ENCODE measurements at places on chromosomes 13 and 19.

GRCh38 chr13:47407808-47408207 is 511.0 kb upstream of the HTR2A start:
- no peak for DNase-seq

DNA sequence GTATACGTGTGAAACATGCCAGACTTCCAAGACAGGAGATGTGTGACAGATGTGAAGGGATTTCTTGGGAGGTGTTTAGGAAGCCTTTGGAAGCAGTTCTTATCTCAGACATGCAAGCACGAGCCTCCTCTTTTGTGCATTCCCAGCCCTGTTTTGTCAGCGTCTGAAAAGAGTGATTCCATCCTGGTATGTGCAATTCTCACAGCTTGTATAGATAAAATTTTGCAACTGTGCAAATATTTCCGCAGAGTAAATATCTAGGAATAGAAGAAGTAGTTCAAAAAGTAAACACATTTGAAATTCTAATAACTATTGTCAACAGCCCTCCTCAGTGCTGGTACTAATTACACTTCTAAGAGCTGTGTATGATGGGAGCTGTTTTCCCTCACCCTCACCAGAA is 72.3 kb upstream of the C1QTNF9B start:
- no peak for DNase-seq

DNA sequence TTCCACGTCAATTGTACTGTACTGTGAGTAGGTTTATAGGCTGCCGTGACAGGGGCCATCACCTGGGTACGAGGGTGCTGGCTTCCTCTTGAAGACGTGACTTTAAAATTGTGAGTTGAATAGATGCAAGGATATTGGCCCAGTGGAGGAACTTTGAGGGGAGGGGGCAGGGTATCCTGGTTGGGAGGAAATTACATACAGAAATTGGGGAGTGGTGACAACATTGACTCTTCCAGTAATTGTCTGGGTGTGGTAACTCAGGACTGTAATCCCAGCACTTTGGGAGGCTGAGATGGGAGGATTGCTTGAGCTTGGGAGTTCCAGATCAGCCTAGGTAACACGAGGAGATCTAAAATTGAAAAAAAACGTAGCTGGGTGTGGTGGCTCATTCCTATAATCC is 30.4 kb downstream of the DPRX start:
- no peak for DNase-seq

DNA sequence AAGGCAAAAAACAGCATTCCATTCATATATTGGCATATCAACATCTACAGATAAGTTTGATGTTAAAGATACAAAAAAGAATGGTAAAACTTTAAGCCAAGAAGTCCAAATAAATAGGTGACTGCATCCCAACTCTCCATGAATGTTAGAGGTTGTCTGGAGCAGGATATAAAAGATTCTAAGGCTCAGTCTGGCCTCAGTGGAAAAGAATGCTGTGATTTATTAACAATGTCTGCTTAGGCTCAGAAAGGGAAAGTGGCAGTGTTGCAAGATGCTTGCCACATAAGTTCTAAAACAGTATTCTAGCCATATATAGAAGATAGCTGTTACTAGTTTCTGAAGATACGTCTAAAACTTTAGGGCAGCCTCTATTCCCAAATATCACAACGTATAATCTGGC is 179.8 kb upstream of the NBEA start:
- DNase-seq, result no peak

DNA sequence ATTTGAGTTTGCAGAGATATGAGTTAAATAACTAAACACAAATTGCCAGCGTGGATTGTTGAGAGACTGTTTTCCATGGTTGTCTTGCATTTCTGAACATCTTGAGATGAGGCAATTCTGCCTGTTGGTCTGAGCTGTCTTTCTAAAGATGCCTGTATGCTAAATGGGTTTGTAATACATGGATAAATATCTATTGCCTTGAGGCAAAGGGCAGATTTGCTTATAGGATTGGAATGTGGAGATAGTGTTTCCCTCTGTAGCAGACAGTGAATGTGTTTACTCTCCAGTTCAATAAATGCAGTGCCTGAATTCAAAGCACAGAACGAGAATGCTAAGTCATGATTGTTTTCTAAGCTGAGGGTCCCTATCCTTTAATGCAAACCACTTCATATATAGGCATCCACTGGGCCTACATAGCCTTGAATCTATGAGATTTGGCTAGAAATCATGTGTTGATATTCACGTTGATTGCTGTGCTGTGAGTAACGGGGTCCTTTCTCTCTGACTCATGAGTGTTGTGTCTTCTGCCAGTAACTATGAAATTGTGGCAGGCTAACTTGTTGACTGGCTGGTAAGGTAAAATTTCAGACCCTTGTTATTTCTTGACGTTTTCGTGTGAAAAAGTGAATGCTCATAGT is 2554.8 kb downstream of the PCDH9 start:
- no peak for DNase-seq

DNA sequence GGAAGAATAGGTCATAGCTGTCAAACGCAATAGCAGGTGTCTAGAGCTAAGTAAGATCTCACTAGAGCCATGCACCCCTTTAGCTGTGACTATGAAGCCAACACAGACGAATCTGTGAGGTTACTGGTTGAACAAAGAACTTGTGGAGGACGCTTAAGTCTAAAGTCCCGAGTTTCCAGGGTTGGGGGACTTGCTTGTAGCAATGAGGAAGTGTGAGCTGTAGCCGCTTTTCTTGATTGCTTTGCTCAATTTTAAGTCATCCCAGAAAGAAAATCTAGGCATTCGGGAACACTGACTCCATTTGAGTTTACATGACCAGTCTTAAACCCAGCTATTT is 1.6 kb downstream of the GPC5 start:
- no peak for DNase-seq

DNA sequence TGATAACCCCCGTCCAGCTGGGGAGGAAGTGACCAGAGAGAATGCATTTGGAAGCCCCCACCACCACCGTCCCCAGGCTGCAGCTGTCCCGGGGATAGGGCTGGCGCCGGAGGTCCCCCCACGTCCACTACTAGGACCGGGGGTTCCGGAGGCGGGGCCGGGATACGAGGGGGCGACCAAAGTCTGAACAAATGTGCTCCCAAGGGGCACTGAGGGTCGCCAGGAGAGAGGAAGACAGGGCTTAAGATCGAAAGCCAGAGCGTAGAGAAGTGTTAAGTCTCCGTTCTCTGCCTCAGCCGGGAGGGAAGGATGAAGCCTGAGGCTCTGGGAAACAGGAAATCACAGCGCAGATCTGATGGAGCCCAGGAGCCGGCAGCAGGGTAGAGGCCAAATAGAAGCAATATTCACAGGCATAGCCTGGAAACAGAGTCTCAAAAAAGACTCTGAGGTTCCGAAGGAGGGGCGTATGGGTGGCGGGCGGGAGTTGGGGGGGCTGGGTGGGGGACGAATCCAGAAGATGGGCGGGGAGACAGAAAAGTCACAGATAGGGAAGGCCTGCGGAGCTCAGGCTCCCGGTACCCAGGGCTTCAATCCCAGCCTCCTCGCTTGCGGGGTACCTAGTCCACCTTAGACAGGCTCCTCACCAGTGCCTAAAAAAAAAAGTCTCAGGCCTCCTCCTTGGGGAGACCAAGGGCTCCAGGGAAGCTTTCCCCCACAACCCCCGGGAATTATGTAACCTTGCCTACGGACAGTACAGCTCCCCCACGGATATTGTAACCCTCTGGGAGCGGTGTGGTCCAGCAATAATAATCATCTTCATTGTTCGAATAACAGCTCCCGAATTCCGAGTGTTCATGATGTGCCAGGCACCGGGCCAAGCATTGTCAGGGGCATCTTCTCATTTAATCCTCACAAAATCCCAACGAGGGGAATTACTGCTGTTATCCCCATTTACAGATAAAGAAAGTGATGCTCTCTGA is 1.1 kb upstream of the ERF start:
- DNase-seq, result no peak

DNA sequence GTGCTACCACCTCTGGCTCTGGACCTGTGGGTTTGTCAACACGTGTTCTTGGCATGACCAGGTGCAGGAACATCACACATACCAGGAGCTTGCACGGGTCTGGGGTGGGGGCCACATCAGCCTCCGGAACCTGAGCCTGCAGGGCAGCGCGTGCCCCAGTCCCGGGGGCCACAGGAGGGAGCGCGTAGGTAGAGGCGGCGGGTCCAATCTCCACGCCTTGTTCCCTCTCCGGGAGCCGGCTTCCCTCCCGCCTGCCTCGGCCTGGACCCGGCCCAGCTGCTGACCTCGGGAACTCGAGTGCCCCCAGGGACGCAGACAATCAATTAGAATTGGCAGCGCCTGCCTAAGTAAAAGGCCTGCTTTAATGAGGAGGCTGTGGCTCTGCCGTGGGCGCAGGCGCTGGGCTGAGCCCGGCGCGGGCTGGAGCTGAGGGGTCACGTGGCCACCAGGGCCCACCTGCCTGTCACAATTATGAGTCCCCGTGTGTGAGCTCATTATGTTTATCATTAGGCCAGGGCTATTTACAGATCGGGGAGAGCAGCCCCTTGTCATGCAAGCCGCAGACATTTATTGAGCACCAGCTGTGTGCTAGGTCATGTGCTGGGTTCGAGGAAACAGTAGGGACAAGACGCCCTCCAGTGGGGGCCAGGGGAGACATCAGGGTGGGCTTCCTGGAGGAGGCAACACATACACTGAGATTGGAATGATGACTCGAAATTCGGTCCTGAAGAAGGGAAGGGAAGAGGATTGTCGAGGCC is 32.2 kb upstream of the TNFAIP8L1 start:
- no peak for DNase-seq

DNA sequence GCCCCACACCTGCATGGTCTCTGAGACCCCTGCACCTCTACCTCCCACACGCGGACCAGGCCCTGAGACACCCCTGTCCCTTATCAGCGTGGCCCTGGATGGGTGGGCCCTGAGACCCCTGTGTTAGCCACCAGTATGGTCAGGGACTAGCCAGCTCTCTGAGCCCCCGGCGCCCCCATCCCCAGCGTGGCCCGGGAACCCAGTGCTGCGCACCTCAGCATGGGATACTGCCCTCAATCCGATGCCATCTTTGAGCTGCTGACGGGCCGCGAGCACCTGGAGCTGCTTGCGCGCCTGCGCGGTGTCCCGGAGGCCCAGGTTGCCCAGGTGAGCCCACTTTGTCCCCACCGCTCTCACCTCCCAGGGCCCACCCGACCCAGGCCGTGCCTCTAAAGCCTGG is 5.0 kb upstream of the ARHGAP45 start:
- no peak for DNase-seq

DNA sequence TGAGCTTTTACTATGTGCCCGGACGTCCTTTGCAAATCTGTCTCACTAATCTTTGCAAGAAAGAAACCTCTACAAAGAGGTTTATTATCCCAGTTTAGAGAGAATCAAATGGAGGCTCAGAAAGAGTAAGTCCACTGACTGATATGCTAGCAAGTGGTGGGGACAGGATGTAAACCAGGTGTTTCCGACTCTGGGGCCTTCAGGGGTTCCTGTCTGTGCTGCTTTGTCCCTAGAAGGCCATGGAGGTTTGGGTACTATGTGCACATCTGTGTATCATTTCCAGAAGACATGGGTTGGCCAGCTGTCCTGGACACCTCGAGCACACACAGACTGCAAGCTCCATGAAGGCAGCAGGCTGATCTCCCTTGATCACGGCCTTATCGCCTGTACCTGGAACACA is 1.2 kb upstream of the KPTN start:
- no peak for DNase-seq

- DNase-seq, result no peak
Measured at GRCh38 chr19:55986487-55986886, at the start of gene NLRP5. Gene NLRP5, plus strand, starts transcription at chr19:55986775.

GRCh38 chr13:43697323-43697722 is 89.4 kb downstream of the ENOX1 start:
- DNase-seq, result no peak

DNA sequence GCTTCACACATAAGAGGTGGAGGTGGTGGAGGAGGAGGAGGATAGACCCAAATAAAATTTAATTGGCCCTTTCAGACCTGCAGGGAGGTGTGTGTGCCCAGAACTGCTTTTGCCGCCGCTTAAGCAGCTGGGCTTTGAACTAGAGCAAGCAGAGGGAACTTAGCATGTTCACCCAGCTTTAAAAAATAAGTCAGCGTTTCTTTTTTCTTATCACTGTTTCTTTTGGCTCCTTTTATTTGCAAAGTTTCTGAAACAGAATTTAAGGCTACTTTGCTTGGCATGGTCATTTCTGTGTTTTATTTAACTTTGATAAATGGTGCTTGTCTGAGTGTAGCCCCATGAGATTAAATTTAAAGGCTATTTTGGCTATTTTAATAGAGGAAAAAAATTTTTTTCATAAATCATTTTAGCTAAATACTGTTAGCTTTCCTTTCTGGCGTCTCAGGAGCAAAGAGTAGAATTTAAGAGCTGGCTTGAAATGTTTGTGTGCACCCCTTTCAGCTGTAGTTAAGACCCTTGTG is 43.3 kb upstream of the RNF113B start:
- no peak for DNase-seq

DNA sequence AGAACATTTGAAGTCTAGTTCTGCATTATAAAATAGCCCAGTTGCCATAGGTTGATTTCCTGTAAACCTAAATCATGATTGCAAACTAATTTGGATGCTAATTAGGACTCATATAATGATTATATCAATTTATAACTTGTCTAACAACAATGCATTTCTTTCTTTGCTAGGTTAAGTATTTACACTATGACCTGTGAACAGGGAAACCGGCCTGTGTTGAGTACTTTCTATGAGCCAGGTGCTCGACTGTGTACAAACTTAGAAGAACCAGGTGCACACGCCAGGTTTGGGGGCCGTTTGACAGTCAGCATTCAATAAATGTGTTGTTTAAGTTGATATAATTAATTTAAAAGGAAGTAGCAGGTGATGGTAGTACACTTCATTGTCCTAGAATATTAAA is 203.1 kb downstream of the TM9SF2 start:
- no peak for DNase-seq

DNA sequence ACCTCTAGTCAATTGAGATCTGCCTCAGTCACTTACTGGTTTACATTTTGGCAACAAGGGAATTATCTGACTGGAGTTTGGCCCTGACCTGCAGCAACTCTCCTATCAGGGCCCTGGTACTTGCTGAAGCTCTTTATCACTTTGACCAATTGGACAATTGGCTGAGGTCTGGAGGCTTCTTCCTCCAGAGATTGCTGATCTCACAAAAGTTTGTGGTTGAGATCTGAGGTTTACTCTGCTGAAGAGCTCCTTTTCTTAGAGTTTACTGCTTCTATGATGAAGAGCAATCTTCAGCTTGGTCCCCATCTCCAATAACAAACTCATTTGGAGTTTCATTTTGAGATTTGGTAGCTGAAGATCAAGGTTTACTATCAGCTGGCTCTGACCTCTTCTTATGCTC is 276.9 kb upstream of the SGCG start:
- no peak for DNase-seq

DNA sequence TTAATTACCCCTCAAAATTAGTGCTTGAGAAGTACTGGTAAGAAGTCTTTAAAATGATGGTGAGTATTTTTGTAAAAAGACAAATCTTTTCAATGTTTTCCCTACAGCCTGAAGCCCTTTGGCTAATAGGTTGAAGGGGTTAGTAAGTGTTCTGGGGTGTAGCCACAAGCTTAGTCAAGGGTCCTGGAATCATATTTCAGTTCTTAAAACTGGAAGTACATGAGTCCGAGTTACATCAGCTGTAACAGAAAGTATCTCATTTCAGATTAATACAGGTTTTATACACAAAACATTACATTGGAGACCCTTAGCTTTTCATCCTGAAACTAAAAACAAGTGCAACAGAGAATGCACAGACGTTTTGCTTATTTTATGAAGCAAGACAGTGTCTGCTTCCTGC is 52.7 kb upstream of the TEX29 start:
- DNase-seq, result no peak

Measured in T follicular helper cell (primary cell).